ENCODE measurements at places on chromosomes 5 and 9.

GRCh38 chr5:109688630-109688969, 1.1 kb upstream of the MAN2A1 start:
- peak; percentile 18 for DNase-seq

GRCh38 chr5:56288873-56289601, 55.9 kb upstream of the ANKRD55 start:
- DNase-seq: no peak

DNA sequence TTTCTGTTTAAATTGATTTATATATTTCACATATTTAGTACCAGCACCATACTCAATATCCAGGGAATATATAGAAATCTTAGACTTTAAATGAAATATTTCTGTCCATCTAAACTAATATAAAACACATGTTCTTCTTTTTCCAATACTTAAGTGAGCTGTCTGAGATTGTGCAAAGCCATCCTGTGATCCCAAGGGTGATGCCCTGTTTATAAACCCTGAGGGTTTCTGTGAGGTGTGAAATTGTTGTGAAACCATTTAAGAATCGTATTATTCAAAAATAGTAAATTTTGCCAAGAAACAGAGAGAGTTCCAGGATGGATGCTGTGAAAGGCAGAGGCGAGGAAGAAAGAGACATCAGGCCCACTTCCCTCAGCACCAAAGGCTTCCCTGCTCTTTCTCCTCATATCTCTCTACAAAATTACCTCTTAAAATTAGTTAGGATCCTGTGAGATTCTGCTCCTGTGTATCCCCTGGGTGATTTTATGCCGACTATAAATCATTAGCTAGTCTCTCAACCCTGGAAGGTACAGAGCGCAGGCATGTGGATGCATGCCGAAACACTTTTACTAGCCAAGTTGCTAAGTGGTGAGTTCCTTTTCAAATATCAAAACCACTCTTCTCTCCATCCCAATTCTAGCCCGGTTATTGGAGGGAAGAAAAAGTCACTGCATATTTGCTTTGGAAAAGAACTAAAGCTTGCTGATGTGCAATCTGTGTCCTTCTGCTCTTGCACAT, 183.0 kb downstream of the GLIS3 start:
- DNase-seq: no peak

GRCh38 chr9:2317591-2317990, 302.4 kb downstream of the SMARCA2 start:
- no peak for DNase-seq

DNA sequence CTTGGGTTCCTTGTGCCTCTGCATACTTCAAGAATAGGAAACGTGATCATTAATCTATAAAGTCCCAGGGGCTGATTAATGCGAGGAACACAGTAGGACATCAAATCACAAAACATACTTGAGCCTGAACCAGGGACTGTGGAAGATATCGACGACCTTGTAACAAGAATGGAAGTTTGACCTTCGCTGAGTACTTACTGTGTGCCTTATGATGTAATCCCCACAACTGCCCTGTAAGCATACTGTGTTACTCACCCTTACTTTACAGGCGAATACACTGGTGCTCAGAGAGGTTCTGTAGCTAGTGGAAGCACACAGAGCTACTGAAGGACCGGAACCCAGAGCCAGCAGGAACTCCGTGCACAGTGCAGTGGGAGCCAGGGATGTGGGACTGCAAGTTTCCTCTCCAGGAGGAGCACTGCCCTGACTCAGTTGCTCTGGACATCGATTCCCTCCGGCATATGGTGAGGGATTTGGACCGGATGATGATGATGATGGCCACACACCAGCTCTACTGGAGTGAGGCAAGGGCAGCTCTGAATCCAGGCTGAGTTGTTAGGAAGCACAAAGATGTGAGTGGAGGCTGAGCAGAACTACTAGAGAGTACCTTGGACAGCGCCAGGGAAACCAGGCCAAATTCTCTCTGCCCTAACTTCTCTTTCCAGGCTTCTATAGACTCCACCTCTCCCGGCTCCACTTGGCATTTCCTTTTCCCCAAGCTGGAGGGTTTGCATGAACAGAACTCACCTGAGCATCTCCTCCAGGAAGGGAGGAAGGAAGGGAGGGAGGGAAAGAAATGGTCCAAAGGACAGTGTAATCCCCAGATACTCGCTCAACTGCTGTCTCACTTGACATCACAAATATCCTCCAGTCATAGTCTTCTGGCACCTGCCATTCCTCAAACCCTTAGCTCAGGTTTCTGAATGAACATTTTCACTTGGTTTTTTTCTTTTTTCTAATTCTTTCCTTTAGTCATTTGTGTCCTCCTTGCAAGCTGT, 1.5 kb upstream of the GABBR2 start:
- no peak for DNase-seq

GRCh38 chr5:35854248-35854647, 2.4 kb upstream of the IL7R start:
- no peak for DNase-seq

GRCh38 chr9:120490888-120491595, 88.9 kb downstream of the CDK5RAP2 start:
- peak; percentile 57 for DNase-seq

DNA sequence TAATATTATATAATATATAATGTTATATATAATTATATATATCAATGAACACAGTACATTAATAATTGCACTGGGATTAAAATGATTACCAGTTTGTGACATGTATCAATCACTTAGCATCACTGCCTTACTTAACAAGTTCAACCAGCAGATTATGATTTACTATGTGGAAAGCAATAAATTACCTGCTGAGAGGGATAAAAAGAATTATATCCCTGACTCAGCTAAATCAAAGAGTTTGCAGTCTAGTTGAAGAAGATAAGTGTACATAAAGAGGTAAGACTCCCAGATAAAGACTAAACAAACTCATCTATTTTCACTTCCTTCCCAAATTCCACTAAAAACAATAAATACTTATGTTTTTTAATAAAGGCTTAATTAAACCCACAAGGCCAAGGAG, 11.2 kb downstream of the PLAA start:
- DNase-seq: no peak

Data from GM13977 (cell line).